Activated T-helper 1 cell treated with anti-CD3 and anti-CD28 coated beads, Interleukin-12 subunit alpha, Interleukin-12 subunit beta, Interleukin-2, Interleukin-4 antibody, amounts not matched to agents 30 ng/mL and 10 ng/mL and 1 ng/mL, durations not matched to agents 14 hours and 24 hours and 36 hours (primary cell): ENCODE measurements at places on chromosomes 4 and X. TPM values are rescaled to one million over a fixed set of nuclear protein-coding genes. Genes with fewer than 3 reads are reported as not detected.

- DNase-seq: no peak
These were observed 127.3 kb downstream of the ATP10D start for GRCh38 chr4:47612116-47613023.

ARHGAP4 gene
- total RNA-seq: 128 TPM in 2 replicates

GRCh38 chrX:115112411-115112810 lies 76.8 kb upstream of the RBMXL3 start:
- DNase-seq: no peak

DNA sequence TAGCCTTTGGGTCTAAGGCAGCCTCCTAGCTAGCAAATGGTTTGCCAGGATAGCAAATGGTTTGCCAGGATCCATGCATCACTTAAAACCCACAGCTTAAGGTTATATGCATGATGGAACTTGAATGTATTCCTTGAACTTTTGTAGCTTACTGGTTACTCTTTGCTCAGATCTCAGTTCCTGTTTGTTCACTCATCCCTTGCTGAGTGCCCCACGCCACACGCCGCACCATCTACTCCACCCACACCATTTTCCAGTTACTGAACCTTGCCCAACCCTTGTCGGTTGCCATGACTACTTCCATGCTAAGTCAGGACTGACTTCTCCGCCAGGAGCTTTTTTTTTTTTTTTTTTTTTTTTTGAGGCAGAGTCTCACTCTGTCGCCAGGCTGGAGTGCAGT lies 29.5 kb upstream of the XIAP start:
- no peak for DNase-seq

GRCh38 chrX:42615161-42615563 lies 162.8 kb downstream of the PPP1R2C start:
- no peak for DNase-seq
